Osteocyte (in vitro differentiated cells): ENCODE measurements at places on chromosomes 3 and 15. TPM values are rescaled to one million over a fixed set of nuclear protein-coding genes. Genes with fewer than 3 reads are reported as not detected.

DNA sequence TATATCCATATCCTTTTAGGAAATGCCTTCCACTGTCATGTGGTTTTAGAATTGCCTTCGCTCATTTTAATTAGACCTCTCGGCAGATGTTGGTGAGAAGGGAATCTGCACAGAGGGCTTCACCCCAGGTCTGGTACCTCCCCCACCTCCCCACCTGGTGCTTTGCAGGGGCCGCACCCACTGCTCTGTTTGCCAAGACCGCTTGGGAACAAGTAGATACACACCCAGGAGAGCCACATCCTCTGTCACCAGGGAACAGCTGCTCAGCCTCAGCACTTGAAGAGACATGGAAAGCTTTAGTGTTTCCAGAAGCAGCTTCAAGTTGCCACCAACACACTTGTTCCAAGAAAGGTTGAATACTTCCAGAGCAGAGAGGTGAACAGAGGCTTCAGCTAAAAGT is 21.8 kb downstream of the LRRC31 start:
- no peak for DNase-seq

Gene PRR23A
- not detected in 2 replicates for total RNA-seq

GRCh38 chr3:136543385-136543784 is 208.8 kb downstream of the STAG1 start:
- no peak for DNase-seq

- no peak for DNase-seq
Observed at GRCh38 chr3:164408326-164408725, 670.0 kb downstream of the SI start.

DNA sequence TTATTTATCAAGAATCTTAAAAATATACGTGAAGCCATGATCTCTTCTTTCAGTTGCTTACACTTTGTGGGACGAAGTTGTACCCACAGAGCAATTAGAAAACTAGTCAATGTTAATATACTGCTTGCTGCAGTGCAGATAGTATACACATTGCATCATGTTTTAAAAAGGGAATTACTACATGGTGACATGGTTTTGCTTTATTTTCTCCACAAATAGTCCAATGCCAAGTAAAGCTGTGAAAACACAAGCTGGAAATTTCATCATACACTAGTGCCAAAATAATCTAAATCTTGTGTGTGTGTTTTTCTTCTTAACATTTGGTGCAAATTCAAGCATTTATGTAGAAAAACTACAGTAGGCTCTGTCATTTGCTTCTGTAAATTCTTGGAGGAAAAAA is 233.0 kb downstream of the EPHA3 start:
- no peak for DNase-seq

- no peak for DNase-seq
Observed at GRCh38 chr15:90844696-90845095, 23.7 kb upstream of the FURIN start.

DNA sequence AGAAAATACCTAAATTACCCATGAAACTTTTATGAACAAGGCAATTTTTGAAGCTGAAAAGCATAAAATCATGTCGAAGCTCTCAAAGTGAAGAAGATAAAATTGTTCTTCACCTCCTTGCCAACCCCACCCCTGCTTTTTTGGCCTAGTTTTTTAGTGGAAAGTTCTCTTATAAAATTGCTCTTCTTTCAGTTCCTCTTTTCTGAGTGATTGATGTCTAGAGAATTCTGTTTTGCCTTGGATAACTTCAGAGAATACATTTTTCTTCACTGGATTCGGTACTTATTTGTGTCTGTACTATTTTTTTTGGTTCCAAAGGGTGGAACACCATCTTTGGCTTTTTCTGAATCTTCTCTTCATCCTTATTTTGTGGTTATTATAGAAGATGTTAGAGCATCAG is 25.0 kb upstream of the PYDC2 start:
- no peak for DNase-seq

GRCh38 chr3:160210799-160211221 is 14.4 kb upstream of the C3orf80 start:
- DNase-seq: peak; percentile 11

DNA sequence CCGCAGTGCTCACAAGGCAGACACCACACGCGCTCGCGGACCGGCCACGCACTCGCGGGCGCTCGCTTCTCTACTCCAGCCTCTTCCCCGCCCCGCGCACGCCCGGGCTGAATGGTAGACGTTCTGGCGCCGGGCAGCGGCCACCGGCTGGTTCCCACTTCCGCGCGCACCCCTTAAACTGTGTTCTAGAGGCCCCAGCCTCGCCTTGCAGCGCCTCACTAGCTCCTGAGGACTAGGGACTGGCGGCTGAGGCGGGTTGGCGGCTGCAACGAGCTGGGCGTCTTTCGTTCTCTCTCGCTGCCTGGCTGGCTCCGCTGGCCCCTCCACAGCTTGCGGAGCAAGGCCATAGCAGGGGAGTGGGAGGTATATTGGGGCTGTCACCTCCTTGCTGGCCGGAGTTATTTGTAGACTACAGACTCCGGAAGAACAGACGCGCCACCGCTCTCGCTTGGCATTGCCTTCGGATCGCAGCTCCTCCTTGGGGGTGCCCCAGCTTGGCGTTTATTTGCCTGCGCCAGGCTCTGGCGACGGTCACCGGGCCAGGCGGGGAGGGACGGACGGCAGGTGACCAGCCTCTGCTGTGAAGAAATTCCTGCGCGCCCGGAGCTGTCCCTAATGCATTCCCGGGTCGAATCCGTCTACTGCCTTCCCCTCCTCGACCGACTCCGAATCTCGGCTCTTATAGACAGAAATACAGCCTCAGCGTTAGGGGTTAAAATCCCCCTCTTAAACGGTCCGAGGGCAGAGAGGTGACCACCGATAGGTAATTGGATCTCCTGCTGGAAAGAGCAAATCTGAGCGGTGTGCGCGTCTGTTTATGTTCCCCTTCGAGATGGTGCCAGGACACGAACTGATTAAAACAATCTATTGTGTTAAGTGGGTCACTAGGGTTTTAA is 1.3 kb downstream of the GREM1 start:
- no peak for DNase-seq

Gene TMEM108
- 3.7 and 5.1 TPM in 2 replicates for total RNA-seq

Gene CHL1
- total RNA-seq: not detected in 2 replicates

DNA sequence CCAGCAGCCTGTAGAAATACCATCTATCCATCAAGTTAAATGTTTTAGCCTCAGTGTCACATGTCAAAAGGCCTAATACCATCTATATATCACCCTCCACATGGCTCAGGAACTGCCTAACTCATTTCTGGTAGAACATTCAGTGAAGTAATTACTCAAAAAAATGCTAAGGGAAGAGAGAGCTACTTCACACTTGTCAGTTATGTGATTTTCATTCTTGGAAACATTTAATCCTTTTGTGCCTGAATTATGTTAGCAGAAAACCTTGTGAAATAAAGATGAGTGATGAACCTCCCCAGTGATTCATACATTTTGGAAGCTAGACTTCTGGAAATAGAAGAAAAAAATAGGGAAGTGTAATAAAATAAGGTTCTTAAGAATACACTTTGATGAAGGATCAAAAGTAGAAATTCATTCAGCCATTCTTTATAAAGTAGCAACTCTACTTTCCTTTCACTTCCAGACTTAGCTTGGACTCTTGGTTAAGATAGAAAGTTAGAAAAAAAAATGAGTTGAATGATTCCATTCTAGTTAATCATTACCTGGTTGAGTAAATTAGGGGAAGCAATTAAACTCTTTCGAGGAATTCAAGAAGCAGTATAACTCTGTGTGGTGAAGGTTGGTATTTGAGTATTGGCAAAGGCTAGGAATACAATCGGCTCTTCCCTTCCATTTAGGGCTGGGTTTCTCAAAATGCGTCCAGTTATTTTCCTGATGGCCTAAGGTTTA is 3.6 kb downstream of the OTOL1 start:
- DNase-seq: no peak

Gene C3orf38
- total RNA-seq: 27.4 and 30.2 TPM in 2 replicates

- no peak for DNase-seq
Observed at GRCh38 chr15:77825252-77825542, 192.5 kb upstream of the LINGO1 start.

GRCh38 chr3:58657036-58657520 is 9.5 kb downstream of the FAM3D start:
- no peak for DNase-seq
